PC-9 (cell line): ENCODE measurements at places on chromosomes 13 and 19. TPM values are rescaled to one million over a fixed set of nuclear protein-coding genes. Genes with fewer than 3 reads are reported as not detected.

GRCh38 chr19:30317403-30317802 is 54.8 kb upstream of the ZNF536 start:
- H3K4me3 ChIP-seq = no peak overlapping the region
- peaks cover 94% of the 10 kb centered on the region for H3K27me3 ChIP-seq
- H3K36me3 ChIP-seq = no peaks in the 10 kb centered on the region
- DNase-seq = no peak

- no peak overlapping the region for H3K27ac ChIP-seq
- H3K27me3 ChIP-seq = no peaks in the 10 kb centered on the region
- H3K4me3 ChIP-seq = no peak overlapping the region
- no peaks in the 10 kb centered on the region for H3K36me3 ChIP-seq
Measured at GRCh38 chr19:36067681-36068080, 13.0 kb downstream of the WDR62 start.

The RFPL4A gene
- not detected in 2 replicates for total RNA-seq

DNA sequence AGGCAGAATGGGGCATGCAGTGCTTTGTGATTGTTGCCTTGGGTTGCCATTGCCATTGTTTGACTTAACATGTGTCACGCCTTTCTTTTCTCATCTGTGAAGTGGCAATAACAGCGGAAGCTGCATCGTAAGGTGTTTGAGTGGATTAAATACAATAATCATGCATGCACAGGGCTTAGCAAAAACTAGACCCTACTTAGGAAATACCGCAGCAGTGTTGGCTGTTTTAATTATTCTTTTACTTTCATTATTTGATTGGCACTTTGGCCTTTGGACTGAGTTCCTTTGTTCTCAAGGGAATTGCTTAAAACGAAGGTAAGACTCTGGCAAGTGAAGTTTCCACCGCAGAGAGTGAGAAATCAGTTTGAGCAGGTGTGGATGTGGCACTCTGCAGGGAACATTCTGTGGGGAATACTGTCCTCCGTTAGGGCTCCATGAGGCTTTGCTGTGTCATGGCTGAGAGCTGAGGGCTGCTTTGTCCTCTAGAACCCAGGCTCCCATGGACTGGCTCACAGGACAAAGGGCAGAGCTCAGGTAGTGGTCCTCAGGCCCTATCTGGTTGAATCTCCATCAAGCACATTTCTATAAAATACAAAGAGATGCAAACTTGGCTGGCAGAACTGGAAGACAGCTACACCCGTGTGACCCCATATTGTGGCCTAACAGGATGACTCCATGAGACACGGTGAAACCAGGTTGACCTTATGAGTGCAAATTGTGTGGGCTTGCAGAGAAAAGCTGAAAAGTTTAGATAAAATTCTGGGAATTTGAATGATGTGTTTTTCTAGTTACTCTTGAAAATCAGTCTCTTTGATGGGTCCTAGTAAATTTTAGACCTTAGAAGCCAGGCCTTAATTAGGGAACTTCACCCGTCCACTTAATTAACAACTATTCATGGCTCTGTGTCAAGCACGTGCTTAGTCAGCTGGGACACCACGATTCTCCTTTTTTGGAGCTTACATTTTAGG is 407.2 kb downstream of the KCNRG start:
- no peak overlapping the region for H3K27ac ChIP-seq
- DNase-seq = no peak
- H3K4me3 ChIP-seq = no peak overlapping the region
- H3K27me3 ChIP-seq = no peaks in the 10 kb centered on the region
- no peaks in the 10 kb centered on the region for H3K36me3 ChIP-seq

The PSG3 gene
- total RNA-seq = not detected in 2 replicates

The ZNF681 gene
- total RNA-seq = 1.9 and 2.4 TPM in 2 replicates

GRCh38 chr19:49200238-49200862 is 42.8 kb downstream of the TRPM4 start:
- no peak overlapping the region for H3K4me3 ChIP-seq
- H3K27ac ChIP-seq = no peak overlapping the region
- H3K4me1 ChIP-seq = peaks cover 38% of the 10 kb centered on the region
- DNase-seq = no peak
- no peaks in the 10 kb centered on the region for H3K27me3 ChIP-seq

DNA sequence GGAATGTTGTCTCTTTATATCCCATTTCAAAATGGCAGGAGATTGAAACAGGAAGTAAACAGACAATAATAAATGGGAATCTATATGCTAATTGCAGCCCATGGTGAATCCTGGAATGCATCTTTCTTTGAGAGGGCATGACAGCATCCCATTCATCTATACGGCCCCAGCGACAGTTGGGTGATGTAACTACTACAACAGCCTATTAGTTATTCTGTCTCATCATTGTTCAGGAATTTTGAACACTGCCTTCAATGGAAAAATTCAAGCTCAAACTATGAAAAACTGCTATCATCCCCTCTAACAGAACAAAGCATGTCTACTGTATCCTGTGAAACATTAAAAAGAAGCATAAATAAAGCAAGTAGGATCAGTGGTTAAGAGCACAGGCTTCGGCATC is 262.1 kb downstream of the DCT start:
- H3K4me3 ChIP-seq = no peak overlapping the region
- H3K27me3 ChIP-seq = no peaks in the 10 kb centered on the region
- H3K36me3 ChIP-seq = no peaks in the 10 kb centered on the region

GRCh38 chr13:36973621-36974295 is 25.4 kb downstream of the ALG5 start:
- H3K36me3 ChIP-seq = peaks cover 40% of the 10 kb centered on the region; the same call in 1 of the 2 replicates
- no peaks in the 10 kb centered on the region for H3K27me3 ChIP-seq
- H3K4me1 ChIP-seq = no peaks in the 10 kb centered on the region
- H3K27ac ChIP-seq = no peak overlapping the region
- H3K4me3 ChIP-seq = no peak overlapping the region
